Activated CD8-positive, alpha-beta memory T cell treated with anti-CD3 and anti-CD28 coated beads, Interleukin-2, amount 10 ng/mL, durations not matched to agents 7 days and 5 days (primary cell): ENCODE measurements at places on chromosomes 6 and 20.

DNA sequence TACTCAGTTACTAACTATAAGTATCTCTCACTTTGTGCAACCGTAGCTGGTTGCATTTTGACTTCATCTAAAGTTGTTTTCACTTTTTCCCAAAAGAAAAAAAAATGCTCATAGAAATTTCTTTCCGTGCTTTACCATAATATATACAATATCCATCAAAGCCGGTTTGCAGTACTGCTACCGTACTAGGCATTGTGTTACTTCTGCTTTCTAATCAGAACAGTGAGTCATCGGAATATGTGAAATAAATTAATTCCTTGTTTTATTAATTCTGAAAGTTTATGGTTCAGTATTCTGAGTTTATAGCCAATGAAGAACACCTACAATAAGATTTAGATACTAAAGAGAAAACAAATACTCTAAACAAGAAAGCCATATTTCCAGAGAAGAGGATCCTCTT lies 72.5 kb downstream of the TNFRSF21 start:
- DNase-seq, result no peak

DNA sequence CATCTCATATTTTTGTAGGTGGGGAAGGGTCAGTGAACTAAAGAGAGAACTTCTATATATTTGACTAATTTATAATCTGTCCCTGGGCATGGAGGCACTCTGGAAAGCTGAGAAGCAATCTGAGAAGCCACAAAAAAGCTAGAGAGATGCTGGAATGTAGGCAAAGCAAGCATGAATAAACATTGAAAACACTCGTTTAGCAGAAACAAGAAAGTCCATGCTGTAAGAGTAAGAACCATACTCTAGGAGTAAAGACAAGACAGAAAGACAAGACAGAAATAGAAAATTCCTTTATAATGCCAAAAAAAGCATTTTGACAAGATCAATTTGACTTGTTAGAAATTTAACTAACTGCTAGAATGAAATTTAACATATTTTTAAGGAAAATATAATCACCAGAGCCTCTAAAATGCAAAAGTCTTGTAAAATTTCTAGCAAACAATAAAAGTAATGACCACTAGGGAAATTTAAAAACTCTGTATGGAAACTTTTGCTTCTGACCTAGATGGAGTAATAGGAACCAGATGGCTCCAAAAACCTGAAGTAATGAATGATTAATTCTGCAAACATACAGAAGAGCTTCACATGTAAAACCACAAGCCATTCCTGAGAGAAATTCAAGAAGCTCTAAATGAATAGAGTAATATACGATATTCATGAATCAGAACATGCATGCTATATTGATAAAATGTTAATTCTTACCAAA lies 625.7 kb upstream of the PTCHD4 start:
- DNase-seq, result no peak

DNA sequence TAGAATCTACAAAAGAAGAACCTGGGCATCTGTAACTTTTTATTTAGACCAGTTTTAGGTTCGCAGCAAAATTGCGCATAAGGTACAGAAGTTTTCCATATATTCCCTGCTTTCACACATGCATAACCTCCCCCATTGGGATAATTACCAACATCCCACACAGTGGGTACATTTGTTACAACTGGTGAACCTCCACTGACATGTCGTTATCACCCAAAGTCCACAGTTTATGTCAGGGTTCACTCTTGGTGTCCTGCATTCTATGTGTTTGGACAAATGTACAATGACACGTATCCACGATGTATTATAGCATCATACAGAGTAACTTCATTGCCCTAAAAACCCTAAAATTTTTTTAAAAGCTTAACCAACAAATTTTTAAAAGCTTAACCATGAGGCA lies 109.7 kb downstream of the SMLR1 start:
- DNase-seq, result no peak

DNA sequence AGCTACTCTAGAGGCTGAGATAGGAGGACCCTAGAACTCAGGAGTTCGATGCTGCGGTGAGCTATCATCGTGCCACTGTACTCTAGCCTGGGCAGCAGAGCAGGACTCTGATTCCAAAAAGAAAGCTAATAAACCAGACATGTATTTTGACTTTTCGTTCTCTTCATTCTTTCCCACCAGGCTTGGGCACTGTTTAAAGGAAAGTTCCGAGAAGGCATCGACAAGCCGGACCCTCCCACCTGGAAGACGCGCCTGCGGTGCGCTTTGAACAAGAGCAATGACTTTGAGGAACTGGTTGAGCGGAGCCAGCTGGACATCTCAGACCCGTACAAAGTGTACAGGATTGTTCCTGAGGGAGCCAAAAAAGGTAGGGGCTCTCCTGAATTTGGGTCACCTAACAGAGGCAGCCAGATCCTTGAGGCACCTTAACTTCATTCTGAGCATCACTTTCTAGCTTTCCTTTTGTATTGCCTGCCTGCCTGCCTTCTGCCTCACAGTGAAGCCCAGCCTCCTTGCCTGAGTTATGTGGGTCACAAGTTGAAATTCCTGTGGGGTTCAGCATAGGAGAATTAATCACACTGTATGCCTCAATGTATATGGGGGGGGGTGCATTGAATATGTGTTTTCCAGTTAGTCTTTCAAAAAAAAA lies 3.2 kb downstream of the IRF4 start:
- peak; percentile 38 for DNase-seq

DNA sequence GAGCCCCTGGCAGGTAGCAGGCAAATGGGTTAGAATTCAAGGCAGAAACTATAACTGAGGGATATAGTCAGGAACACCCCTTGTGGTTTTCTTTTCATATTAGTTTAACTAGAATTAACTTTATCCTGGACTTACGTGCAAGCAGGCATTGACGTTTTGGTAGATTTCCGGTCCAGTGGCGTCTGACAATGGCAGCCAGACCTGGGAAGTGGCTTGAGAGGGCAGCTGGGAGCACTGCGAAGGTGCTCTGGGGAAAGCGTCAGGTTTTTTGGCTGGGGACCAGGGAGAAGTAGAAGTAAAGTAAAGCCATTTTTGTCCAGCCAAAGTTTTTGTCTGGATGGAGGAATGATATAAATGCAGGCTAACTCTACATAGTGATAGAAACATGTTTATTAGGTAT lies 8.4 kb upstream of the ACSS1 start:
- no peak for DNase-seq

GRCh38 chr6:131867744-131868143 lies 59.9 kb downstream of the ENPP1 start:
- DNase-seq, result no peak

- DNase-seq, result no peak
Observed at GRCh38 chr20:9503526-9504245, 10.7 kb upstream of the LAMP5 start.

DNA sequence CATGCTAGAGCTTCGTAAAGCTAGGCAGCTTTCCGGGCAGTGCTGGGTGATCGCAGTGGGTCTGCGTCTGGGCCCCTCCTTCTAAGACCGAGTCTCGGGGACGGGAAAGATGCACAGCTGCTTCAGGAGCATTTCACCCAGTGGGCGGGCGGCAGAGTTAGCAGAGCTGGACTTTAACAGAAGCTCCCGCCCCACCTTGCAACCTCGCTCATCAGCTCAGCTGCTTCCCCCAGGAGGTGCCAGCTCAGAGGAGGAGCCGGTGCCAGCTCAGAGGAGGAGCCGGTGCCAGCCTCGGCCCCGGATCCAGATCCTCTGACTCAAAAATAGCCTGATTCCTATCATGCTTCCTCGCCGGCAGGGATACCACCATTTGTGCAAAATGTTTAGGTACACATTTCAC lies 94.5 kb upstream of the RPS6KA2 start:
- no peak for DNase-seq

DNA sequence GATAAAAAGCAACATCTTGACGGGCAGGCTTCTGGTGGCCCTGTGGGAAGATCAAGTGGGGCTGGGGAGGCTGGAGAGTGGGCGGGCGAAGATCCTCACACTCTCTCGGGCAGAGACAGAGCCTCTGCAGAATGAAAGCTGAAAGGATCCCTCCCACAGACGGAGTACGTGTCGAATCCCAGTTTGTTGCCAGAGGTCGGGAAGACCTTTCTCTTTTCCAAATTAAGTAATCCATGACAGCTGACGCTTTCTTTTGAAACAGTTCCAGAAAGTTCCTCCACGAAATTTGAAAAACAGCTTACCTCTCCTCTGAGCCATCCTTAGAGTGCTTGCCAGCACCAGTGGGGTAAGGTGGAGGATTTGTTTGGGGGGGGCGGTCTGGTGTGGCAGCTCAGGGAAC lies 155.6 kb upstream of the SMLR1 start:
- DNase-seq, result no peak

GRCh38 chr6:113805173-113805790 lies 51.9 kb upstream of the MARCKS start:
- no peak for DNase-seq

DNA sequence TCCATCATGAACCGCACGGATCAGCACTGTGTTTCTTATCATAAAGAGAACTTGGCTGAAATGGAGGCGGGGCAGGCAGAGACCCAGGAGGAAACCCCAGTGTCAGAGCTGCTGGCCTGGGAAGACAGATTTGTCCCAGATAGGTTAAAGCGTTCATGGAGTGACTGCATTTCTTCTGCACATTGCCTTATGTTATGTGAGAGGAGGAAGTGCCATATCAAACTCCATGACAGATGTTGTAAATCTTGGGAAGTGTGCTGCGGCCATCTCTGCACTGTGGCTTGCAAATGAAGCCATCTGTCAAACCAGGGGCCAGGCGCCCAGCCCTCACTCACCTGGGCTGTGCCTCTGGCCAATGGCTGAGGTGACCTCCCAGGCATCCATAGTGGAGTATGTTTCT lies 163.0 kb downstream of the SLC24A3 start:
- no peak for DNase-seq
